Mesenteric fat pad (tissue), 1 donor: ENCODE measurements at places on chromosomes 16 and 17. TPM values are rescaled to one million over a fixed set of nuclear protein-coding genes. Genes with fewer than 3 reads are reported as not detected.

DNA sequence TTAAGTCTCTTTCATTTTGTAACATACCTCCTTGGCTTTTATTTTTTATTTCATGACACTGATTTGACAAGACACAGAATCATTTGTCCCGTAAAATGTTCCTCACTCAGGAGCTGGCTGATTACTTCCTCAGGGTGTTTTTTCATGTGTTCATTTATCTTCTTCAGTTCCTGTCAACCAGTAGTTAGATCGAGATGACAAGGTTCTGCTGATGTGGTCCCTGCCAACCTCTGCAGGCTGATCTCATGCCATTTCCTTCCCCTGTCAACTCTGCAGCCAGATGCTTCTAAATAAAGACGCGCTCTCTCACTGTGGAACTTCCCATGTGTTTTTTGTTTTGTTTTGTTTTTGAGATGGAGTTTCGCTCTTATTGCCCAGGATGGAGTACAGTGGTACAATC, 8.1 kb upstream of the CXCL16 start:
- DNase-seq: no peak

Gene SEPTIN12
- not detected for total RNA-seq

- no peak for DNase-seq
Observed at GRCh38 chr17:17485420-17485819, 8.6 kb downstream of the MED9 start.

- peak; percentile 80 for DNase-seq
Observed at GRCh38 chr17:80817861-80818260, 173.8 kb upstream of the CHMP6 start.

Gene ZNF597
- 2.4 TPM for total RNA-seq

Gene KRTAP4-11
- not detected for total RNA-seq

GRCh38 chr16:90050969-90051368, 26.2 kb downstream of the PRDM7 start:
- peak; percentile 18 for DNase-seq

DNA sequence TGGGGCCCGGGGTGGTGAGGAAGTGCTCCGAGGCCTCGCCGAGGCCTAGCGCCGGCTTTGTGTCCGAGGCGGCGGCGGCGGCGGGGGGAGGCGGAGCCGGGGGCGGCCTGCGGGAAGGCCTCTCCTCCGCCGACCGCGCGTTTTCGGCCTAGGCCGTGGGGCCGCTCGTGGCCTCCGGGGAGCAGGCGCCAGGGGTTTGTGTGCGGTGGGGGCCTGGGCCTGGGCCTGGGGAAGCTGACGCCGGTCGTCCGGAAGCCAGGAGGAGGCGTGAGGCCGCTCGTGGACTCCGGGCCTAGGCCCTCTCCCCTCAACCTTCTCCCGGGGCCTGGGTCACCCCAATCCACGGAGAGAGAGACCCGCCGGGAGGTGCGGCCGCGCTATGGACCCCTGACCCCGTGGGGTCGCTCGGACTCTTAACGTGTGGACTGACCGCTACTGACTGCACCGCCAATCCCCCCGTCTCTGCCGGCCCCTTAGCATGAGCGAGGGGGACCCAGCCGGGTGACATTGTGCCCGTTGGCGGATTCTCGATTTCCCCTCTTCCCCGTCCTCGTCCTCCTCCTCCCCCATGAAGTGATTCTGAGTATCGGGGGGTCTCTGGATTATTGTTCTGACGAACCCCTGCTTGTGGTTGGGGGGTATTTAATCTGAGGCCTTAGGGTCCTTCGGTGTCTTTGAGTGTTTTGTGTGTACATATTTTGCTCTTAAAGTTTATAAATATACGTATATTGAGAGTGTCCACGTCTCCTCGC, 660 bp downstream of the RBBP6 start:
- DNase-seq: no peak

DNA sequence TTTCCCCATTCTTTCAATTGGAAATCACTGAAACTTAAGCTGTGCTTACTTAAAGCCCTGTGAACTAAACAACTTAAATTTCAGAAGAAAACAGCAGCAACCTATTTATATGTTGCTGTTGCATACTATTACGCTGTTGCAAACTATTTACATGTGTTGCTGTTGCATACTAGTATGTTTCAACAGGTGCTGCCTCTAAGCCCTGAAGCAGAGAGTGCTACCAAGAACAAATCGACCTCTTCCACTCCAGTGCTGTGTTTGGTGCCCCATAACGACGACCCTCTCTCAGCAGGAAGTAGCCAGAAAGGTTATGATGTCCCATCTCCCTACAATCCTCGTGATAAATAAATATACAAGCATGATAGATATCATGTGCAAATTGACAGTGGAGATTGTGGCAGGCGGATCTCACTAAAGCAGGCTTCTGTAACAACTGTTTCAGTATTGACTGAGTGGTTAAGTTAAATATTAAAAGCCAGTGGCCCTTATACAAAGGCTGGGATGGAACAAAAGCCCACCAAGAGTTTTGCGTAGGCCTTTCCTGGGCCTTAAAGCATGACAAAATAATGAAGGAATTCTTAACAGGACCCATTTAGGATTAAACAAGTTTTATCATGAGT, 5.7 kb upstream of the SCPEP1 start:
- no peak for DNase-seq

DNA sequence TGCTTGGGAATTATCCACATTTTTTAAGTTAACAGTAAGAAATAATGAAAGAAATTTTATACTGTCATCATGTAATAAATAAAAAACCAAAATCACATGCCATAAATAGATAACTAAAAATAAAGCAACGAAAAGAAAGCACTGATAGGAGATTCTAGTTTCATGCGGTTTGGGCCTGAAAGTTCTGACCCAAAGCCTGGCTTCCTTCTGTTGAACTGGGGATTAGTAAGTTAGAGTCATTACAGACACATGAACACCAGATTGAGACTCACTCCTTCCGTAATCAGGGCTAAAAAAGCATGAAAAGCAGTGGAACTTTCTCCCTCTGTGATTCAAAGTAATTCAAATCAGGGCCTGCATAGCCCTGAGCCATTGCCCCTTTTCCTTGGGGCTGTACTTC, 13.2 kb upstream of the SLC6A2 start:
- no peak for DNase-seq

- DNase-seq: no peak
Observed at GRCh38 chr17:6755281-6755680, 565 bp upstream of the XAF1 start.

DNA sequence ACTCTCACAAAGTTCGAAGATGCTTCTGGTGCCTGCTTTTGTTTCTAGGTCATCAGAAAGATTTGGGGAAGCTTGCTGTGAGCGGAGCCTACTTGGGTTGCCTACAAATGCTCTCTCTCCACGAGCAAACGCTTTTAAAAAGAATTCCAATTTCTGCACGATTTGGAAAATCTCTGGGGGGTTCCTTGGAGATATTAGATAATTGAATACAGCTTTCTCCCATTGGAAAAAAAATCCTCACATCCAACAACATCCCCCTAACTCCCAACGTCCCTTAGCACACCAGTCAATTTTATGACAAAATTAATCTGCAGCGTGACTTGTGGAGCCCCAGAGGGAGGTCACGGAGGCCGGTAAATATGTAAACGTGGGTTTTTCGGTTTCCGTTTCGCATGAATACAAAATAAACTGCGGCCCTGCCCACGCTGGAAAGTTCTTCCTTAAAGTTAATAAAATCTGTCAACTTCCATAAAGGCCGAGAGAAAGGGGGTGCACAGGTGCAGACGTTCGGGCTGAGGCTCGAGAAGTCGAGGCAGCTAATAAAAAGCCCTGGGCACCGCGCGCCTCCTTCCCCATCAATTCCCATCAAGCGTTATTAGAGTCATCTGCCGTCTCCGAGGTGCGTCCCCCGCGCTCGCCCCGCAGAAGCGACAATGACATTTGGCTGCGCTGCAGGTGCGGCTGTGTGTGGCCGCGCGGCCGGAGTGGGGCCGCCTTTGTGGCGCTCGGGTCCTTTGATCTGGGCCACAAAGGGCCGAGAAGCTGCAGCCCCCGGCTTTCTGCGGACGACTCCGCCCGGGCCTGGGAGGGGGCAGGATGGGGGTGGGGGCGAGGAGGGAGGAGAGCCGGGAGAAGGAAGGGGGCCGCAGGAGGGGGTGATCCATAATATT, 37.6 kb downstream of the SALL1 start:
- DNase-seq: no peak

GRCh38 chr17:79391376-79392233, 219.2 kb downstream of the RBFOX3 start:
- DNase-seq: no peak

- no peak for DNase-seq
Observed at GRCh38 chr17:66673668-66674276, 161.1 kb upstream of the CACNG5 start.

Gene SENP3
- 48.7 TPM for total RNA-seq

Gene AOC3
- total RNA-seq: 528 TPM
